ENCODE measurements at places on chromosomes 16 and 17.

DNA sequence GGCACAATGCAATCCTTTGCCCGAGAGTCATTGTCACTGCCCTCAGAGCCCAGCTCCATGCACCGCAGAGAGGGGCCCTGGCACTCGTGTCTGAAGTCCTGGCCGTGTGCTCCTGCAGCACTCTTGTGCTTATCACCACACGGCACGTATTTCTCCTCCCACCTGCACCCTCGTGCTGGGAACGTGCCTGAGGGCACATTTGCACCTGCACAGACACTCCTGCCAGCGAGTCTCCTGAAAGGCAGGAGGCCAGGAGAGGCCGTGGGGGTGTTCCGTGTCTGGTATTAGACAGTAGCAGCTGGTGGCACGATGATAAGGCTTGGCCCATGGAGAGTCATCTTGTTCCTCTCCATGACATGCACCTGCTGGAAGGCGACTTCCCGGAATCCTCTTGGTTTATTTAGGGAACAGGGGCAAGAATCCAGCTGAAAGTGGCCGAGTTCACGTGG, 3.4 kb upstream of the ACSF3 start:
- no peak for DNase-seq

DNA sequence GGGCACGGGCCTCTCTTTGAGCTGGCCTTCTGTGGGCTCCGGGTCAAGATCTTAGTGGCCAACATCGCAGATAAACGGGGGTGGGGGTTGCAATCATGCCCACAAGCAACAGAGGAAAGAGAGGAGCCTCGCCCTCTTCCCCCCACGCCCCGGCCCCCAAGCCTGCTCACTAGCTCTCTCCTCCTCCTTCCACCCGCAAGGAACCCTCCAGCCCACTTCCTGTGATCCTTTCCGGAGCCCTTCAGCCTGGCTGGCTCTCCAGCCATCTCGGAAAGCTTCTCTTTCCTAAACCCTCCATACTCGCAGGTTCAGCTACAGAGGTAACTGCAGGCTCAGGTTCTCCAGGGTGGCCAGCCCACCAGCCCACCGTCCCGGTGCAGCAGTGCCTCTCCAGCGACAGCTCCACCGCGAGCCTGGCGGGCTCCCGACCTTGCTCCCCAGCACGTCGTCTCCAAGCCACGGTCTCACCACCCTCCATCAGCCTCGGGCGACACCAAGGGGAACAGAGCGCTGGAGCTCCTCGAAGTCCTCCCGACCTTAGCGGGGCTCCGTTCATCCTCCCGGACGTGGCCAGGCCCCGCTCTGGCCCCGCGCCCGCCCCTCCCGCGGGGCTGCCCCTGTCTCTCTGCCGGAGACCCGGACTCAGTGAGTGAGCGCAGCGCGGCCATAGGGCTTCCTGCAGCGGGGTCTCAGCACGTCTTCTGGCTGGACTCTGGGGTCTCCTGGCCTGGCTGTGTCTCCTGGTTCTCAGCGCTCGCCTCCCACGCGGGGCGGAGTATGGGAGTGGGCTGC, 12.9 kb upstream of the ODF4 start:
- no peak for DNase-seq

GRCh38 chr17:50944054-50944901, 78.1 kb upstream of the TOB1 start:
- DNase-seq: peak; percentile 79

- no peak for DNase-seq
These were observed 7.8 kb upstream of the RNASEK start for GRCh38 chr17:7004398-7005253.

DNA sequence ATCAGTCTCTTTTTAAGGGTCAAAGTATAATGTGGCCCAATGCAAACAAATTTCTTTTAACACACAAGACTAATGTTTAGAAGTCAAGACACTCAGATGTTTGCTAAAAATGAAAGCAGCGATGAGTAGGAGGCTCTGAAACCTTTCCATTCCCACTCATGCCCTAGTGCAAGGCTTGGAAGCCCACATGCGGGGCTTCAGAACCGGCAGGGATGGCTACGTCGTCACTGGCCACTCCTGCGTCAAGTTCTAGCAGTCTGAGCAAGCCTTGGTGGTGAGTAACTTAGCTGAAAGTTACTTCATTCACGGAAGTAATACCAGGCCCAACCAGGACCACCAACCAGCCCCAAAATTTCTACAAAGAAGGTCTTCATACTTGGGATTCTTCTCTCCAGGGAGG, 14.8 kb upstream of the TMED6 start:
- DNase-seq: no peak

GRCh38 chr17:12859520-12859919, 70.2 kb downstream of the ARHGAP44 start:
- DNase-seq: no peak

- DNase-seq: no peak
These were observed 18.0 kb downstream of the FAM234A start for GRCh38 chr16:252366-253337.

GRCh38 chr17:45233423-45233924, 11.8 kb downstream of the FMNL1 start:
- DNase-seq: no peak

- no peak for DNase-seq
These were observed 96.6 kb downstream of the HELZ start for GRCh38 chr17:67148352-67148751.

DNA sequence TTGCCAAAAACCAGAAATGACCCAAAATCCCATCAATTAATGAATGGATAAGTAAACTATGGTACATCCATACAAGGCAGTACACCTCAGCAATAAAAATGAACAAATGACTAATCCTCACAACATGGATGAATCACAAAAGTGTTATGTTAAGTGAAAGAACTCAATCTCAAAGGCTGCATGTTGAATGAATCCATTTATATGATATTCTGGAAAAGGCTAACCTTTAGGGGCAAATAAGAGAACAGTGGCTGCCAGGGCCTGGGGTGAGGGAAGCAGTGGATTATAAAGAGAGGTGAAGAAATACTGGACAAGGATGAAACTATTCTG, 46.1 kb upstream of the MSI2 start:
- no peak for DNase-seq

- no peak for DNase-seq
These were observed 89.8 kb downstream of the CYB561 start for GRCh38 chr17:63356337-63356757.

- no peak for DNase-seq
These were observed 14.7 kb downstream of the OSBPL7 start for GRCh38 chr17:47806913-47807255.

DNA sequence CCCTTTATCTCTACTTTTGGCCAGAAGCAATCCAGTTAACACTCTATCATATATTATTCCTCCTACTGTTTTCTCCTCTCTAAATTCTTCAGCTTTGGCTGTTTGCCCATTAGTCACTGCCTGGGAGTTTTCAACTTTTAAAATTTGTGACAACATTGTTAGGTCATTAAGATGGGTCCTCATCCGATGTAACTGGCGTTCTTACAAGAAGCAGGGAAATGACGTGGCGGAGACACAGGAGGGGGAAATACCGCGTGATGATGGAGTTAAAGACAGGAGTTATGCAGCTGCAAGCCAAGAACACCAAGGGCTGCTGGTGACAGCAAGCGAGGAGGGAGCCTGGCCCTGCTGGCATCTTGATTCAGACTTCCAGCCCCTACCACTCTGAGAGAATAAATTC, 34.8 kb upstream of the CPHXL start:
- DNase-seq: no peak

GRCh38 chr17:50687200-50688066, 20.3 kb downstream of the ANKRD40 start:
- no peak for DNase-seq

GRCh38 chr17:8013731-8014557, 11.5 kb downstream of the GUCY2D start:
- no peak for DNase-seq

- DNase-seq: no peak
These were observed 32.0 kb downstream of the PIMREG start for GRCh38 chr17:6476076-6476809.

GRCh38 chr17:62975206-62975605, 9.2 kb downstream of the TANC2 start:
- no peak for DNase-seq

GRCh38 chr17:81537856-81538555, 9.8 kb downstream of the FSCN2 start:
- no peak for DNase-seq

GRCh38 chr17:41424111-41424635, at the start of gene KRT37:
Gene KRT37, minus strand, starts transcription at chr17:41424585. Its CDS starts 62 bp downstream, at chr17:41424523.
- DNase-seq: no peak

DNA sequence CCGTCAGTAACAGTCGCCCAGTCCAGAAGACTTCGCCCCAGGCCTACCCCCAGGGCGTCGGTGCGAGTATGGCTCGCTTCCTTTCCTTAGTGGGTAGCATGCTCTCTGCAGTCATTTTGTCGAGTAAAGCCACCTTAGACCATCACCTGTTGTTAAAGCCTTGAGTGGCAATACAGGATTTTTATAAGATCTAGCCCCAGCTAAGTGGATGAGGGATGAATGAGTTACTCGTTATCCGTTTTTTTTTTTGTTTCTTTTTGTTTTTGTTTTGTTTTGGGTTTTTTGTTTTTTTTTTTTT, 322 bp upstream of the KLHL11 start:
- DNase-seq: no peak

DNA sequence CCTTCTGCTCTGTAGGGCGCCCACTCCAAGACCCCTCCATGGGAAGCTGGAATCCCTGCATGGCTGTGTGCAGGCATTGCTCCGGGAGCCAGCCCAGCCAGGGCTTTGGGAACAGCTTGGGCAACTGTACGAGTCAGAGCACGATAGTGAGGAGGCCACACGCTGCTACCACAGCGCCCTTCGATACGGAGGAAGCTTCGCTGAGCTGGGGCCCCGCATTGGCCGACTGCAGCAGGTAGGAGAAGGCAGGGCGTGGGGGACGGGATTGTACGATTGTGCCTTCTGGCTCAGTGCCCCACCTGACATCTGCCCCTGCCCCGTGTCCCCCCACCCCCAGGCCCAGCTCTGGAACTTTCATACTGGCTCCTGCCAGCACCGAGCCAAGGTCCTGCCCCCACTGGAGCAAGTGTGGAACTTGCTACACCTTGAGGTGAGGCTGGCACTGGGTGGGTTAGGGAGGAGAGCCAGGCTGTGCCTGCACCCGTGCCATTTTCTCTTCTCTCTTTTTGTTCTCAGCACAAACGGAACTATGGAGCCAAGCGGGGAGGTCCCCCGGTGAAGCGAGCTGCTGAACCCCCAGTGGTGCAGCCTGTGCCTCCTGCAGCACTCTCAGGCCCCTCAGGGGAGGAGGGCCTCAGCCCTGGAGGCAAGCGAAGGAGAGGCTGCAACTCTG, 8.7 kb upstream of the TMEM88 start:
- DNase-seq: no peak

DNA sequence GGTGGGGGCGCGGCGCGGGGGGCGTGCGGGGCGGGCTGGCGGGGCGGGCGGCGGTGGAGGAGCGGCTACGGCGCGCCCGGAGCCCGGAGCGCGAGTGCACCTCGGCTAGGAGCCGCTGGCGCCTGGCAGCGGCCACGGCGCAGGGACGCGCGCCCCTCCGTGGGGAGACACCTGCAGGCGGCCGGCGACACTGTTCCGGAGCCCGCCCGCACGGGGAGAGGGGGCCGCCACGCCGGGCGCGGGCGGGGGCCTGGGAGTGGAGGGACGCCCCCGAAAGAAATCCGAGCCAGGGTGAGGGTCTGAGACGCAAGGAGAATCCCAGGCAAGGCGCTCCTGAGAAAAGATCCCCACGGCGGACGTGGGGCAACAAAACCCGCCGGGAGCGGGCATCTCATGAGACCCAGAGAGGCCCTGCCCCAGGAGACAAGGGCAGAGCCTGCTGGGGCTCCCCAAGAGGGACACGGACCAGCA, at the start of gene GSG1L:
Gene GSG1L (minus strand): TSS at position 124 of the 471 bp plus-strand sequence. CDS start 290 bp downstream, outside the sequence.
- DNase-seq: no peak
